ENCODE measurements at places on chromosomes 4 and X.

DNA sequence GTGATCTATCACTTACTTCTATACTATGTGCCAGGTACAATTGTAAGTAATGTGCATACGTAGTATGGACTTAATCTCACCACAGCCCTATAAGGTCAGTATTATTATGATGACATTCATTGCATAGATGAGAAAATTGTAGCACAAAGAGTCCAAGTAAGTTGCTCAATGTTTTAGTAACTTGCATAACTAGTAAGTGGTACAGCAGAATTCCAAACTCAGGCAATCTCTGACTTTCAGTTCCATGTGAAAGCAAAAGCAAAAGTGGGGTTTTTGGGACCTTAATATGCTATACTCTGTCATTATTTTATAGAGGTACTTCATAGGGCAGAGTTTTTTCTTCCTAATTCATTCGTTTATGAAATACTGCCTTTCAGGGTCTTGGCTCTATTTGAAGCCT, 188.8 kb upstream of the VEGFC start:
- no peak for DNase-seq

DNA sequence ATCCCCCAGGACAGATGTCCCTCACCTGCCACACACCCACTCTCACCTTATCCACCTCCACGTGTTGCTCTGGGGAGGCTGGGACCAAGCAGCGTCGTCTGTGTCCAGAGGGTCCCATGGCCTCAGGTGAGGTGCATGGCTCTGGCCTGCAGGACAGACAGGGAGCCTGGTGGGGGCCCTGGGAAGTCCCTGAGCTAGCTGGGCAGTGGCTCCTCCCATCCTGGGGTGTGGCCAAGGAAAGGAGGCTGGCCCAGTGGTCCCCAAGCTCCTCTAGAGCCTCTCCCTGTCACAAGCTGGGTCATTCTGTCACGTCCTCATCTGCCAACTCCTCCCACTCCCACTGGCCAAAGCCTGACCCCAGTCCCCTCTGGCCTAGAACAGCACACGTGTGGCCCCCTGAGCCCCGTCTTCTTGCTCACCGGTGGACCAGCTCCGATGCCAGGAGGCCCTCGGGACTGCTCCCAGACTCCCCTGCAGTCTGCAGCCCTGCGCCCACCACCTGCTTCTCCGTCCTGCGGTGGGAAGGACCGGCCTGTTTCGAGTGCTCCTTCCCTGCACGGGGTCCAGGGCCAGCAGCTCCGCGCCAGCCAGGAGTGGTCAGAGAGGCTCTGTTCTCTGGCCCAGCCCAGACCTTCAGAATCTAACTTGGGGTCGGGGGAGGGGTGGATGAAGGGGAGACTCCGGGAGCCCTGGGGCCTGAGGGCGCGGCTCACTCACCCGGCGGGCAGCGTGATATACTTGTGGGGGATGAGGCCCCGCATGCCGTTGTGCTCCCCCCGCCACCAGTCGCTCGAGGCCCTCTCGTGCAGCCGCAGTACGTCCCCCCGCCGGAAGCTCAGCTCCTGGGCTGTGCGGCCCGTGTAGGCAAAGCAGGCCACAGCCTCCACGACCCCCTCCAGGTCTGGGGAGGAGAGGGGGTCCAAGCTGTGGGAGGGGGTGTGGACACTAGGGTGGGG, 4.8 kb downstream of the AVPR2 start:
- no peak for DNase-seq

GRCh38 chrX:45840411-45840950, 639.8 kb upstream of the DIPK2B start:
- DNase-seq = no peak

- DNase-seq = no peak
These were observed 3.0 kb upstream of the HTRA3 start for GRCh38 chr4:8266508-8266907.

- no peak for DNase-seq
These were observed 1.5 kb downstream of the HPRT1 start for GRCh38 chrX:134461437-134461836.

- no peak for DNase-seq
These were observed 63.2 kb downstream of the HHIP start for GRCh38 chr4:144709159-144709558.

- no peak for DNase-seq
These were observed 533 bp downstream of the GPR173 start for GRCh38 chrX:53049127-53049517.

- DNase-seq = no peak
These were observed 67.5 kb upstream of the CLDN34 start for GRCh38 chrX:9899640-9900111.

- DNase-seq = no peak
These were observed 268.7 kb downstream of the MAPK10 start for GRCh38 chr4:86091201-86091600.

GRCh38 chr4:156388826-156389225, 435.2 kb upstream of the CTSO start:
- no peak for DNase-seq

DNA sequence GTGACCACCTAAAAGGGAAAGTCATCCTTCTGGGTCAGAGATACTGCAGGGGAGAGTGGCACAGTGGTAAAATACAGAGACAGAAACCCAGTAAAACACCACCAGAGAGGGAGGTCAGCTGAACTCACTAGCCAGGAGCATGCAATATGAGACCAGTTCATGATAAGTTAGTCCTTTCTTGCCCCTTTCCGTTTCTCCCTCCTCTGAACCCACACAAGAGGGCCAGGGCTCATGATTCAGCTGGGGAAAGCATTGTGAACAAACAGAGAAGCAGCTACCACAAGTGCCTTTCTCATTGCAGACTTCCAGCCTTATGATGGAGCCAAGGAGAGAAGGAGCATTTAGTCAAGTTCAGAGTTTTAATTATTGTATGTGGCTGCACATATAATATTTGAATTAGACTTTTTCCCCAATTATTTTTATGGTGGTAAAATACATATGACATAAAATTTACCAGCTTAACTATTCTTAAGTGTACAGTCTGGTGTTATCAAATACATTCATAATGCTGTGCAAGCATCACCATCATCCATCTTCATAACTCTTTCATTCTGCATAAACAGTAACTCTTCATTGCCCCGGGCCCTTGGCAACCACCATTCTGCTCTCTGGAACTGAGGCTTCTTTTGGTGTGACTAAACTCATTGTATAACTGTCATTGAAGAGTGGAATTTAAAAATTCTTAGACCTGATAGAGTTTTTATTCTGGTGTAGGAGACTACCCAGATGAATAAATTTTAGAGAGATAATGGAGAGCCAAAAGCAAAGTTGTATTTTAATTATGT, 114.6 kb downstream of the DDIT4L start:
- no peak for DNase-seq

- DNase-seq = no peak
These were observed 47.6 kb upstream of the UXT start for GRCh38 chrX:47706575-47706974.

GRCh38 chr4:17128268-17128667, 229.8 kb upstream of the LDB2 start:
- no peak for DNase-seq

DNA sequence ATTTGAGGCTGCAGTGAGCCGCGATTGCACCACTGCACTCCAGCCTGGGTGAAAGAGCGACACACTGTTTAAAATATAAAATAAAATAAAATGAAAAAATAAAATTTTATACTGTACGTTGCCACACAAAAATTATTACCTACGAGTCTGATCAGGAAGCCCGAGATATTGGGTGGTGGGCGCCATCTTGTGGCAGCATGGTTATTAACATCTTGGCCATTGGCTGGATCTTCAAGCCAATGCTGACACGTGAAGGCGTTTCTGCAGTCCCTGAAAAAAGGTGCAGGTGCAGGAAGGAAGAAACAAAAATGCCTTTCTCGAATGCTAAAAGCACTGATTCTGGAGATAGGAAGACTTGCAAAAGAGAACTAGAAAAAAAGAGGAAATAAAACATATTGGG, 4.9 kb upstream of the TLR8 start:
- peak; percentile 16 for DNase-seq
